ENCODE measurements at places on chromosomes 3 and 15.

DNA sequence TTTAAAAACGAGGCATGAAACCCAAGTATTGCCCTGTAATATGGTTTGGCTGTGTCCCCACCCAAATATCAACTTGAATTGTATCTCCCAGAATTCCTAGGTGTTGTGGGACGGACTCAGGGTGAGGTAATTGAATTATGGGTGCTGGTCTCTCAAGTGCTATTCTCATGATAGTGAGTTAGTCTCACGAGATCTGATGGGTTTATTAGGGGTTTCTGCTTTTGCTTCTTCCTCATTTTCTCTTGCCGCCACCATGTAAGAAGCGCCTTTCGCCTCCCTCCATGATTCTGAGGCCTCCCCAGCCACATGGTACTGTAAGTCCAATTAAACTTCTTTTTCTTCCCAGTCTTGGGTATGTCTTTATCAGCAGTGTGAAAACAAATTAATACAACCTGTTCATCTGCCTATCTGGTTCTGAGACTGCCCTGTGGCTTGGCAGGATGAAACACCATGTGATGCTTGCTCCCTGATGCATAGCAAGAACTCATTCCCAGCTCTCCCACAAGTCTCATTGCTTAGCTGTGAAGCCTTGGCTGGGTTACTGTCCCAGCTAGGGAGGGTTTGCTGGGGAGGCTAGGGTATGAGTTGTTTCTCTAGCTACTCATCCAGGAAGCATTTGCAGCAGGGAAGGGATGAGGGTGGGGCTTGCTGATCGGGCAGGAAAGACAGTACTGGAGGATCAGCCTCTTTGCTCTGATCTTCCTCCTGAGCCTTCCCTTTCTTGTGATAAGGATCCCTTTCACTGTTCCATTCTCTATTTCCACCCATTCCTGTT, 3.7 kb upstream of the SQOR start:
- no peak for DNase-seq

- DNase-seq: no peak
Observed at GRCh38 chr3:40226636-40227035, 82.9 kb upstream of the EIF1B start.

DNA sequence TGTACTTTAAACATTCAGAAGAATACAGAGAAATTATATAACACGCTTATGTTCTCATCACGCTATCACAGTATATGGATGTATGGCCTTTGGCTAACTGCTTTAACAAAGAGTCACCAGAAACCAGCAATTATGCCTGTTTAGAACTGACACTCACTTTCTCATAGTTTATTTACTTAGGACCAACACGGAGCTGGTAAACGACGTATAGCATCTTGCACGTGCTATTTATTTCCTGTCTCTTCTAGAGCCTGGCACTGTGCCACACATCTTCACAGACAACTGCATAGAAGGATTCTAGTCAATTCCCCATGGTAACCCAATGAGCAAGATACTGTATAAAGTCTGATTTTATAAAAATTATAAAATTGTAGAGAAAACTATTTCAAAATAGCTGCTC, 43.6 kb downstream of the TBC1D2B start:
- DNase-seq: peak; percentile 62

DNA sequence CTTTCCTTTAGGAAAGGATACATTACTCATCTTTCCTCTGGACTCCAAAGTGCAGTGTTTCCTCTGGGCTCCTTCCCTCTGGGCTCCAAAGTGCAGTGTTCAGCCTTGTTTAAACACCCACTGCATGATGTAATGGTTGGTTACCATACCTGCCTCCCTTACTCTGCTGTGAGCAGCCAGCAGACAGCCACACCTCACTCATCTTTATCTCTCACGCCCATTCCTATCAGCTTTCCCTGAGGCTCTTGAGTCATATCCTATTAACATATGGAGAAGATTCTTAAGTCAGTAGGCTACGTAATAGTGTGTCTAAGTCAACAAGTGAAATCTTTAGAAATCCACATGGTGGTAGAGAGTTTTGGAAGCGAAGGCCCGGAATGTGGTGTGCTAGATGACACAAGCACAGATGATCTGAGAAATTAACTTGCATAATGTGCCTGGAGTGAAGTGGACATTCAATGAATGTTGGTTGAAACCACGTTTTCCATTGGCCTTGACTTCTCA, 97.2 kb upstream of the CTNNB1 start:
- DNase-seq: no peak

GRCh38 chr15:99466701-99467337, 99.0 kb upstream of the MEF2A start:
- DNase-seq: no peak

- no peak for DNase-seq
Observed at GRCh38 chr3:29635888-29636287, 355.0 kb downstream of the RBMS3 start.

DNA sequence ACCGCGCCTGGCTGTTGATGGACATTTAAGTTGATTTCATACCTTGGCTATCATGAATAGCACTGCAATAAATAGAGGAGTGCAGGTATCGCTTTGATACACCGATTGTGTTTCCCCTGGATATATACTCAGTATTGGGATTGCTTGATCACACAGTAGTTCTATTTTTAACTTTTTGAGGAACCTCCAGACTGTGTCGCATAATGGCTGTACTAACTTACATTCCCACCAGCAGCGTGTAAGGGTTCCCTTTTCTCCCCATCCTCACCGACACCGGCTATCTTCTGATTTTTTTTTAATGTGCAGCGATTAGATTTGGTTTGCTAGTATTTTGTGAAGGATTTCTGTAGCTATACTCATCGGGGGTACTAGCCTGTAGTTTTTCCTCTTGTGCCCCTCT, 16.0 kb downstream of the RUBCN start:
- DNase-seq: no peak

DNA sequence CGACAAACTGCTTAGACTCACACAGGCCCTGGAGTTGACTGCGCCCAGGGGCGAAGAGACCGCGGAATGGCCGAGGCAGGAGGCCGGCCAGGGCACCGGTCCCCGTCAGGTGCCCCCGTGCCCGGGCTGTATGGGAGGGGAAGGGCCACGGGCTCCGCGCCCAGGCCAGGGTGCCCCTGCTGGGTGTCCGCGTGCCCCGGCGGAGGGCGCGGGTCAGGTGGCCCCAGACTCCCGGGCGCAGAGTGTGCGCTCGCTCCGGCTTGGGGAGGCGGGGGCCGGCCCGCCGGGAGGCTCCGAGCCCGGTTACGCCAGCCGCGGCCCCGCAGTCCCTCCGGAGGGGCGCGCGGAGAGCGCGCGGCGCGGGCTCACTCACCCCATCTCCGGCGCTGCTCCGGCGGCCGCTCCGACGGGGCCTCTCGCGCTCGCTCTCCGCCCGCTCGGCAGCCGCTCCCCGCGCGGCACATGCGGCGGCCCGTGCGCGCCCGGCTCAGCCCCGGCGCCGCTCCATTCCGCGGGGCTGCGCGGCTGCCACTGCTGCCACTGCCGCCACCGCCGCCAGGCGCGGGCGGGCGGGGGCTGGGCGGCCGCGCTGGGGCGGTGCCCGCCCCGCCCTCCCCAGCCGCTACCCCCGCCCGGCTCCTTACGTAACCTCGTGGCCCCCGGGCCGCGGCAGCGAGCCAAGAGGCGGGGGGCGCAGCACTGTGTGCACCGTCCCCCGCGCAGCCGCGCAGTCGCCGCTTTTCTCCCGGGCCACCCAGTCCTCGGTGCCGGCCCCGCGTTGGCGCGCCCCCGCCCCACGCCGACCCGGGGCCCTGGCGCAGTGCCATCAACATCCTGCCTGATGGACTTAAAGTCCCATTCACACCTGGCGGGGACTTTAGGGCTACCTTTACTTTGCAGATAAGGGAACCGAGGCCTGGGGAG, at the start of gene HOMER2:
TSS of gene HOMER2 (minus strand) at position 563 of the 924 bp plus-strand sequence. CDS start at position 378, 185 bp downstream.
- no peak for DNase-seq

DNA sequence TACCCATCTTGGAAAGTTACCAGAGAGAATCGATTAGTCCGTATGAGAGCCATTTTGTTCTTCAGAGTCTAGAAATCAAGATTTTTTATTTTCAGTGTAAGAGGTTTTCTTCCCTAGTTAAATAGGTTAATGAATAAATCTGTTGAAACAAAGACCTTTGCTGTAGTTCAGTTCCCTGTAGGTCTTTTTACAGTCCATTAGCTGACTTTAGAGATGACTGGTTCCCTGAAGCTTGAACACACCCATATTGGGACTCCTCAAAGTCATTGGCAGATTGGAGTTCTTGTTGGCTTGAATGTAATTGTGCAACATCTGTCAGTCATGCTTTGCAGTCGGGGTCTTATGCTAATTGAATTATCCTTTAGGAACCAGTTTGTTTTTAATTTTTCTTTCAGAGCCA, 45.3 kb downstream of the SEMA6D start:
- DNase-seq: no peak

GRCh38 chr15:99590913-99591646, 25.3 kb downstream of the MEF2A start:
- DNase-seq: no peak

DNA sequence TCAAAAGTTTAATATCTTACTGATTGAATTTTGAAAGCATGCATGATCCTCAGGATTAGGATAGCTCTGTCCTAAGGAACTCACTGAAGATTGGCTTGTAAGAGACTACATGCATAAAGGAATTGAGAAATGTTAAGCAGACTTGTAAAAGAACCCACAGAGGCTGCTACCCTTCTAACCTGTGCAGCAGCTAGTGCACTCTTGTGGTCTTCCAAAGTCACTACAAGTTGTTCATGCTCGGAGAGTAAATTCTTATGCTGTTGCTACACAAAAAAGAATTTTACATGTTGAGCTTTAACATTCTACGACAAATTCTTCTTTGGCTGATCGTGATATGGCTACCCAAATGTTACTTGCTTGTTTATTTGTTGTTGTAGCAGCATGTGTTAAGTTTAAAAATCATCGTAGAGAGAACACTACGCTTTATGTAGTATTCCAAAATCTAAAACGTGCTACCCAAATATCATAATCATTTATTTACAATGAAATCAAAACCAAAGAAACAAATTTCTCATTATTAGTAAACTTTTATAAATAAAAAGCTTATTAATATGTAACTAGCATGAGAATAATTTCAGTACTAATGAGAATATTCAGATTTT, 55.0 kb downstream of the GOLIM4 start:
- no peak for DNase-seq

- no peak for DNase-seq
Observed at GRCh38 chr15:79529157-79529785, 97.1 kb downstream of the MINAR1 start.

GRCh38 chr15:62854420-62855084, 188.0 kb upstream of the TPM1 start:
- no peak for DNase-seq

GRCh38 chr3:24437326-24437725, 57.3 kb downstream of the THRB start:
- no peak for DNase-seq

GRCh38 chr3:113057117-113057516, 66.3 kb downstream of the GTPBP8 start:
- DNase-seq: no peak

- no peak for DNase-seq
Observed at GRCh38 chr15:86877171-86877631, 797.5 kb downstream of the AGBL1 start.

DNA sequence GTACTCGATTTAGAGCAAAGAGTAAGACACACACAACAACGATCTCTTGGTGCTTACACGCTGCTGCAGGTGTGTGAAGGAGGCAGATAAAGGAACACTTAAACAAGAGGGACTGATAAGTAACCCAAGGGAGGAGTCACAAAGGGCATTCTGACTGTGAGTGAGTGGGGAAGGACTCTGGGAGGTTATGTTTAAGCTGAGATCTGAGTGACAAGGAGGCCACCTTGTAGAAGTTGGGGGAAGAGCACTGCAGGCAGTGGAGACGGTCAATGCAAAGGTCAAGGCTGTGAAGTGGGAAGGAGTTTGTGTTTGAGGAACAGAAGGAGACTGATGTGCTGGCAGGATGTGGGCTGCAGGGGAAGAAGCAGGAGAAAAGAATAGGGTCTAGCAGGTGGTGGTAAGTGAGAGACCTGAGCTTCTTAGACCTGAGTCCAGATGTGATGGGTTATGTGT, 63.1 kb downstream of the LPP start:
- no peak for DNase-seq

- DNase-seq: no peak
Observed at GRCh38 chr3:157103860-157104259, 56.1 kb downstream of the CCNL1 start.

DNA sequence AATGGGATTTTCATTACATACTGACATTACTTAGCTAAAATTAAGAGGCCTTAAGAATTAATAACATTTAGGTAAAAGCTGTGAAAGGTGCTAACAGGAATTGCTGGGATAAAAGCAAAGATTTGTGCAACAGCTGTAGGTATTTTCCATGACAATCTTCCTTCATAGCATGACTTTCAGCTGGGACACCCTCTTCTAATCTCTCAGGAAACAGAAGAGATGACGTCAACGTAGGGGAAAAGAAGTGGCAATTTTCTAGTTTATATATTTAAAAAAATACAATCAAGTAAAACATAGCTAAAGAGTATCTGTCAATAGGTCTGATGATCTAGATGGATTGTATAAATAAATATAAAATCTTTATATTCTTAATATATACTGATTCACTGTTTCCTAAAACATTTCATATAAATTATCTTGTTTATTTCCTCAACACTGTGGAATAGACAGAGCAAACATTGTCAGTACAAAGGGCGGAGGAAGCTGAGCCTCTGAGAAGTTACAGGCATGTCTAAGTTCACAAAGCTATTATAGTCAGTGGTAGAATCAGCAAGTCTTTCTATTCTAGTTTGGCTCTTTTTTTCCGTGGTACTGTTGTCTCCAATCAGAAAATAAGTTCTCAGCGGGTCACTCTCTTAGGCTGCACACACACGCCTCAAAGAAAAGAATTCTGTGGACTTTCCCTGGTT, 217.0 kb downstream of the P3H2 start:
- no peak for DNase-seq

Data from T-helper 17 cell (primary cell).